Sigmoid colon (tissue), 7 donors: ENCODE measurements at places on chromosomes 6 and 20. TPM values are rescaled to one million over a fixed set of nuclear protein-coding genes. Genes with fewer than 3 reads are reported as not detected.
A peak's percentile ranks its signal among the peaks of the same experiment; 100 is the strongest.

DNA sequence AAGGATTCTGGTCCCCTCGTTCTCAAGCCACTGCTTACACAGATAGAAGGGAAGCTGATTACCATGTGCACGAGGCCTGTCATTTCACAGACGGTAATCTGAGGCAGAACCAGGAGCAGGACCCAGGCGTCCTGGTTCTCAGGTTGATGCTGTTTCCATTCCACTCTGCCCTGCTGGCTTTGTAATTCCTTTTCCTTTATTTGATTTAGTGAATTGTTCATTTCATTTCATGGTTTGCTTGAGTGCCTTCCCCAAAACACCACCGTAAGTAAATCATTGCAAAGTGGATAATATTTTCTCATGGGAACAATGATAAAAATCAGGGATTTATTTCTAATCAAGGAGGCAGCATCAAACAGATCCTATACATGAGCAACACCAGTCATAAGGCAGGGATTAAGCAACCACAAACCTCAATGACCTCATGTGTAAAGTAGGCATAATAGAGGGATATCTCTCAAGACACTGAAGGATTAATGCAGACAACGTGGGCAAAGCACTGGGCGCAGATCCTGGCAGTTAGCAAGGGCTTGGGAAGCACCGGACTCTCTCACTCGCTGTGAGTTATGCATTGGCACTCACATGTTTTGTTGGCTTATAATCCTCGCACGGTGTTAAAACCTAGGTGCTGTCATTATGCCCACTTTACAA is 229.5 kb upstream of the FOXQ1 start:
- DNase-seq, result no peak

The BPIFA1 gene
- total RNA-seq, result not detected

- DNase-seq, result no peak
Measured at GRCh38 chr6:42315991-42316970, 98.6 kb upstream of the MRPS10 start.

The FOXC1 gene
- total RNA-seq, result 3.0 TPM

The METTL24 gene
- 41.0 TPM for total RNA-seq

DNA sequence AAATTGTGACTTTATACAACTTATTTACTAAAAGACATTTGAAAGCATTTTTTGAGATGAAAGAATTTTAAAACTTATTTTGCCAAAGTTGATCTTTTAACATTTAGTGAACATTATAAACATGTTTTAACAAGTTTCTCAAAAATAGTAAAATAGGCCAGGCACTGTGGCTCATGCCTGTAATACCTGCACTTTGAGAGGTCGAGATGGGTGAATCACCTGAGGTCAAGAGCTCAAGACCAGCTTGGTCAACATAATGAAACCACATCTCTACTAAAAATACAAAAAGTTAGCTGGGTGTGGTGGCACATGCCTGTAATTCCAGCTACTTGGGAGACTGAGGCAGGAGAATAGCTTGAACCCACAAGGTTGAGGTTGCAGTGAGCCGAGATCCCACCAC is 78.6 kb downstream of the CLVS2 start:
- DNase-seq, result no peak

The RAB32 gene
- 32.1 TPM for total RNA-seq

GRCh38 chr6:7108964-7109836 is 1.4 kb downstream of the RREB1 start:
- peak; percentile 91 for DNase-seq
